ENCODE measurements at places on chromosomes 16 and 17. TPM values are rescaled to one million over a fixed set of nuclear protein-coding genes. Genes with fewer than 3 reads are reported as not detected.

CRYM gene
- 8.5 TPM for polyA plus RNA-seq

GAST gene
- not detected for polyA plus RNA-seq

TMEM235 gene
- polyA plus RNA-seq, result 0.12 TPM

MED31 gene
- 24.8 TPM for polyA plus RNA-seq

MYLK3 gene
- 1.5 TPM for polyA plus RNA-seq

GLTPD2 gene
- 6.1 TPM for polyA plus RNA-seq

MED13 gene
- 44.9 TPM for polyA plus RNA-seq

PLCG2 gene
- 41.8 TPM for polyA plus RNA-seq

CA10 gene
- 12.1 TPM for polyA plus RNA-seq

SLC9A5 gene
- polyA plus RNA-seq, result 3.2 TPM

RNF135 gene
- 19.1 TPM for polyA plus RNA-seq

SARM1 gene
- polyA plus RNA-seq, result 11.7 TPM

ADGRG1 gene
- 89.7 TPM for polyA plus RNA-seq

OSBPL7 gene
- polyA plus RNA-seq, result 12.0 TPM

TPPP3 gene
- 51.7 TPM for polyA plus RNA-seq

SLFN11 gene
- polyA plus RNA-seq, result 15.0 TPM

ARHGAP44 gene
- 7.4 TPM for polyA plus RNA-seq

MYH3 gene
- polyA plus RNA-seq, result 2.6 TPM

TAC4 gene
- polyA plus RNA-seq, result not detected

TBC1D3E gene
- not detected for polyA plus RNA-seq

UNC13D gene
- 4.9 TPM for polyA plus RNA-seq

METTL22 gene
- polyA plus RNA-seq, result 19.0 TPM

KCNH4 gene
- 0.09 TPM for polyA plus RNA-seq

EPOP gene
- polyA plus RNA-seq, result 1.4 TPM

ASPHD1 gene
- 0.80 TPM for polyA plus RNA-seq

ITGAL gene
- 1.7 TPM for polyA plus RNA-seq

CCL5 gene
- 1.7 TPM for polyA plus RNA-seq

CFAP119 gene
- 7.7 TPM for polyA plus RNA-seq

ANTKMT gene
- 13.5 TPM for polyA plus RNA-seq

TBC1D3 gene
- polyA plus RNA-seq, result not detected

CHST4 gene
- 0.21 TPM for polyA plus RNA-seq

KIF19 gene
- polyA plus RNA-seq, result 0.46 TPM

FNDC8 gene
- polyA plus RNA-seq, result not detected

CDRT4 gene
- 3.8 TPM for polyA plus RNA-seq

SMG6 gene
- 31.8 TPM for polyA plus RNA-seq

CLCN7 gene
- polyA plus RNA-seq, result 43.4 TPM

PRCD gene
- 3.2 TPM for polyA plus RNA-seq

EVPLL gene
- polyA plus RNA-seq, result 0.75 TPM

GAN gene
- polyA plus RNA-seq, result 2.3 TPM

KCNJ12 gene
- polyA plus RNA-seq, result 5.7 TPM

CDK5R1 gene
- polyA plus RNA-seq, result 4.9 TPM

MT1F gene
- 57.7 TPM for polyA plus RNA-seq

CCL7 gene
- polyA plus RNA-seq, result not detected

KRT13 gene
- polyA plus RNA-seq, result 2.1 TPM

LRRC75A gene
- 4.8 TPM for polyA plus RNA-seq

SCGB1C2 gene
- 2.6 TPM for polyA plus RNA-seq

SLC5A10 gene
- polyA plus RNA-seq, result 0.54 TPM

PABPN1L gene
- polyA plus RNA-seq, result not detected

OTOA gene
- polyA plus RNA-seq, result not detected

PRSS33 gene
- polyA plus RNA-seq, result 0.17 TPM

GPR142 gene
- polyA plus RNA-seq, result not detected

FKBP10 gene
- polyA plus RNA-seq, result 142 TPM

AGRP gene
- polyA plus RNA-seq, result not detected

PIK3R6 gene
- polyA plus RNA-seq, result 1.2 TPM

C16orf46 gene
- 1.1 TPM for polyA plus RNA-seq

KRT31 gene
- polyA plus RNA-seq, result not detected

KRT33B gene
- not detected for polyA plus RNA-seq

PMFBP1 gene
- polyA plus RNA-seq, result 3.8 TPM

CHTF18 gene
- 25.1 TPM for polyA plus RNA-seq
